Astrocyte (in vitro differentiated cells and primary cell): ENCODE measurements at places on chromosomes 5 and 9.

DNA sequence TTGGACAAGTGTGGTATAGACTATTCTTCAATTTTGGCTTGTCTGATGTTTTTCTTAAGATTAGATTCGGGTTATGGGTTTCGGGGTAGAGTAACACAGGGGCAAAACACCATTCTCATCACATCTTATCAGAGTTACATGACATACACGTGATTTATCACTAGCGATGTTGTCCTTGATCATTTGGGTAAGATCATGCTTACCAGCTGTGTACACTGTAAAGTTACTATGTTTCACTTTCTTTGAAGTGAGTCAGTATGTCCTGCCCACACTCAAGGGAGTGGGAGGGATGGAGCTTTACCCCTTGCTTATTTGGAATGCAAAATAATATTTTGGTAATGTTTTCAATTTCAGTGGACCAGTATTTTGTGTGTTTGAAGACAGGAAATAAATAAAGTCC lies 101.8 kb upstream of the TAF11L2 start:
- no peaks in the 10 kb centered on the region for H3K27me3 ChIP-seq
- H3K4me1 ChIP-seq: peaks cover 16% of the 10 kb centered on the region
- H3K36me3 ChIP-seq: no peaks in the 10 kb centered on the region

DNA sequence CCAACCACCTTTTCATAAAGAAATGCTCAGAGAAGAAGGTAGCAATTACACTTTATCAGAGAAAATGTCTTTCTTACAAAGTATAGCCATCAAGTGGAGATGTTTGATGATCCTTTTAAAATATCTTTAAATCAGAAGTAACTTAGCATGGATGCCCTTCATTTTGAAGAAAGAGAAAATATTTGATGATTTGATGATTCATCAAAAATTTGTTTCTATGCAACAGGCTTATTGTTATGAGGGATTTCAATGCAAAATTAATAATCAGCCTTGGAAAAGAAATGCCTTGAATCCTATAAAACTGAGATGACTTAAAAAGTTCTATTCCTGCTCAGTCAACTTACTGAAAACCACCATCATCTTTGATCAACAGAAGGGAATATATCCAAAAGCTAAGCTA lies 291.6 kb downstream of the MLLT3 start:
- H3K27ac ChIP-seq: no peak overlapping the region
- no peak for DNase-seq
- H3K27me3 ChIP-seq: peaks cover 2% of the 10 kb centered on the region
- H3K4me3 ChIP-seq: no peak overlapping the region
- H3K4me1 ChIP-seq: no peaks in the 10 kb centered on the region

- no peak for DNase-seq
- peaks cover 7% of the 10 kb centered on the region for H3K36me3 ChIP-seq
- H3K27ac ChIP-seq: no peak overlapping the region
- no peak overlapping the region for H3K4me3 ChIP-seq
- H3K4me1 ChIP-seq: peaks cover 1% of the 10 kb centered on the region
These were observed 6.7 kb downstream of the FAF2 start for GRCh38 chr5:176454724-176455394.

DNA sequence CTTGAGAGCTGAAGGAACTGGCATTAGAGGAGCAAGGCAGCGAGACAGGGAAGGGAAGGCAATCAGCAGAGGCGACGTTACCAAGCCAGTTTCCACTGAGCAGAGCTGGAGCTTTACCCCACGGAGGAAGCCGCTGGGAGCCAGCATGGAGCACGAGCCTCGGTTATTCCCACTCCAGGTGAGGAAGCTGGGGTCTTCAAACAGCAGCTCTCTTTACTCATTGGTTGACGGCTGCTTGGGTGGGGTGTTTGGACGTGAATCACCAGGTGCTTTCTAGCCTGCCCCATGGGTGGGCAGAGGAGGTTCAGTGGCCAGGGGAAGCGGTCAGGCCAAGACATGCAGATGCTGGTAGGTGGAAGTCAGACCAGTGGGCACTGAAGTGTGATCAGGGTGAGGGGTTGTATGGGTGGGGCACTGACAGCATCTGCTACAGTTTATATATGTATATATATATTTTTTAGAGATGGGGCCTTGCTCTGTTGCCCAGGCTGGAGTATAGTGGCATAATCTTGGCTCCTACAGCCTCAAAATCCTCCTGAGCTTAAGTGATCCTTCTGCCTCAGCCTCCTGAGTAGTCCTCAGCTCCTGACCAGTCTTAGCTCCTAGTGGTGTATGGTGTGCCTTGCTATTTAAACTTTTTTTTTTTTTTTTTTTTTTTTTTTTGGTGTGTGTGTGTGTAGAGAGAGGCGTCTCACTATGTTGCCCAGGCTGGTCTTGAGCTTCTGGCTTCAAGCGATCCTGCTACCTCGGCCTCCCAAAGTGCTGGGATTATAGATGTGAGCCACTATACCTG lies 12.4 kb downstream of the SNX30 start:
- no peak overlapping the region for H3K27ac ChIP-seq
- H3K27me3 ChIP-seq: no peaks in the 10 kb centered on the region
- no peak for DNase-seq
- peaks cover 7% of the 10 kb centered on the region for H3K4me1 ChIP-seq
- no peak overlapping the region for H3K4me3 ChIP-seq

GRCh38 chr5:54799645-54800044 lies 185.7 kb downstream of the ESM1 start:
- no peaks in the 10 kb centered on the region for H3K27me3 ChIP-seq
- H3K36me3 ChIP-seq: no peaks in the 10 kb centered on the region
- no peak overlapping the region for H3K27ac ChIP-seq
- no peak for DNase-seq
- H3K4me3 ChIP-seq: no peak overlapping the region

DNA sequence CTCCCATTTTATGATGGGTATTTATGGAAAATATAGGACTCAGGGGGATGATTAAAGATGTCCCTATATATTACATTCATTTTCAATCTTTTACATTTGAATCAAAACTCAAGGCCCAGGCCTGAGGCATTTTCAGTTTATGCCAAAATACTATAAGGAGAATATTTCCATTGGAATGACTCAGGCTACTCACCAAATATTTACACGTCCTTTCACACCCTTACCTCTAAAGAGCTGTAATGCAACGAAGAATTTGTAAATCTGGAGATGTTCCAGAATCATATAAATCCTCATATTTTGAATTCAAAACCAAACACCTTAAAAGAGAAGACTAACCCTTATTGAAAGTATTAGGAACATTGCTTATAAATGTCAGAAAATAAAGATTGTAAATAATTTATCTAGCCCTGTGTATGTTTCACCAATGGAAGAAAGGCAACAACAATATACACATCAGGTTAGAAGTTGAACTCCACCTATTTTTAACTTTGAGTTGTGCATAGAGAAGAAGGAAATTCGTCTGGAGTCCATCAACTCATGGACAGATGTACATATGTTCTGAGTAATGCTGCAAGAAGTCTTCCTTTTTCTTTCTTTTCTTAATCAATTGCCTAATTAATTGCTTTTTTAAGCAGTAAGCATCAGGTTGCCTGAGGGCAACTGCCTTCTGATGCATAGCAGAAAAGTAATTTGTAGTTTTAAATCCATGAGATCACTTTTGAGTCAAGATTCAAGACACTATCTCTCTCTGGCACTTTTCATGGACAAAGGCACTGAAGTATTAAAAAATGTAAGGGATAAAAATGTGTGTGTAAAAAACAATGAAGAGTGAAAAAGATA lies 579.3 kb upstream of the RGMB start:
- no peak overlapping the region for H3K4me3 ChIP-seq
- no peaks in the 10 kb centered on the region for H3K27me3 ChIP-seq
- no peaks in the 10 kb centered on the region for H3K4me1 ChIP-seq
- H3K36me3 ChIP-seq: no peaks in the 10 kb centered on the region
- H3K27ac ChIP-seq: no peak overlapping the region

DNA sequence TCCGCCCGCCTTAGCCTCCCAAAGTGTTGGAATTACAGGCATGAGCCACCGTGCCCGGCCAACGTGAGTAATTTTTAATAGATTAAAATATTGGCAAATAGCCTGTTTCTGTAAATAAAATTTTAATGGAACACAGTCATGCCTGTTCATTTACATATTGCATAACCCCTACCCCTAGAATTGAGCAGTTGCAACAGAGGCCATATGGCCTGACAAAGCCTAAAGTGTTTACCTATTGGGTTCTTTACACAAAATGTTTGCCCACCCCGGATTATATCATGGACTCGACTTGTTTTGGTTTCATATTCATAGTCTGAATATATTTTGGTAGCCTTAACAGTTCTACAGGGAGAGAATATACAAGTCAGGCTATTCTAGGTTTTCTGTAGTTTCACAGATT lies 5.3 kb downstream of the NSA2 start:
- DNase-seq: no peak
- no peak overlapping the region for H3K27ac ChIP-seq

DNA sequence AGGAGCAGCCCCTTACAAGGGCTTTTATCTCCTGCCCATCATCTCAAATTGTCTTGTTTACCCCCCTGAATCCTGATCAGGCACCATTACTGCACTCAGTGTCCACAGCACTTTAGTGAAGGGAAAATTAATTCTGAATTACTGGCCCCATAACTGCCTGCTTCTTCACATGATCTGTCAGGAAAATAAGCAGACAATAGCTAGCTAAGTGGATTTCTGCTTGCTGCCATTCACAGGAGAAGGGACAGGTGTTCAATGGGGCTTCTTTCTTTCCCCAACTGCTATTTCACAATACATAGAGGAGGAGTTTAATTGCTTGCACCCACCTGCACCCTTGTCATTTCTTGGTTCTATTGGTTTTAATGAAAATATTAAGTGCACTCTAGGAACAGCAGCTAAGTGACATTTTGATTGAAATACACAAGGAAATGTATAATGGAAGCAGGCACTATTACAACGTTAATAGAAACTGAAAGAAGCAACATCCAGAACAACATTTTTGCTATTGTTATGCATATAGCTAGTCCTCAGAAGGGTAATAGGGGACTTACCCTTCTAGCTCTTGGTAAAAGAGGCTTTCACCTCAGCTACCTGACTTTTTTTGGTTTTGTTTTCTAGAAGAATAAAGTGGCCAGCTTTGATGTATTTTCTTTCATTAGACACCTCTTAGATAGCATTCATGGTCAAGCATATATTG lies 599.3 kb upstream of the TLE4 start:
- no peak overlapping the region for H3K4me3 ChIP-seq
- no peaks in the 10 kb centered on the region for H3K4me1 ChIP-seq
- DNase-seq: no peak
- H3K27me3 ChIP-seq: no peaks in the 10 kb centered on the region
- no peak overlapping the region for H3K27ac ChIP-seq

GRCh38 chr5:146026307-146027010 lies 78.9 kb downstream of the PLAC8L1 start:
- H3K27me3 ChIP-seq: no peaks in the 10 kb centered on the region
- H3K4me3 ChIP-seq: no peak overlapping the region
- H3K4me1 ChIP-seq: peaks cover 5% of the 10 kb centered on the region
- no peaks in the 10 kb centered on the region for H3K36me3 ChIP-seq

GRCh38 chr9:3398232-3398648 lies 127.6 kb downstream of the RFX3 start:
- no peak for DNase-seq
- H3K27me3 ChIP-seq: no peaks in the 10 kb centered on the region
- no peak overlapping the region for H3K27ac ChIP-seq
- H3K4me3 ChIP-seq: no peak overlapping the region

- H3K4me1 ChIP-seq: no peaks in the 10 kb centered on the region
- no peaks in the 10 kb centered on the region for H3K27me3 ChIP-seq
- no peak for DNase-seq
- no peaks in the 10 kb centered on the region for H3K36me3 ChIP-seq
These were observed 163.5 kb downstream of the NR2F1-AS1 start for GRCh38 chr5:93417490-93417889.

DNA sequence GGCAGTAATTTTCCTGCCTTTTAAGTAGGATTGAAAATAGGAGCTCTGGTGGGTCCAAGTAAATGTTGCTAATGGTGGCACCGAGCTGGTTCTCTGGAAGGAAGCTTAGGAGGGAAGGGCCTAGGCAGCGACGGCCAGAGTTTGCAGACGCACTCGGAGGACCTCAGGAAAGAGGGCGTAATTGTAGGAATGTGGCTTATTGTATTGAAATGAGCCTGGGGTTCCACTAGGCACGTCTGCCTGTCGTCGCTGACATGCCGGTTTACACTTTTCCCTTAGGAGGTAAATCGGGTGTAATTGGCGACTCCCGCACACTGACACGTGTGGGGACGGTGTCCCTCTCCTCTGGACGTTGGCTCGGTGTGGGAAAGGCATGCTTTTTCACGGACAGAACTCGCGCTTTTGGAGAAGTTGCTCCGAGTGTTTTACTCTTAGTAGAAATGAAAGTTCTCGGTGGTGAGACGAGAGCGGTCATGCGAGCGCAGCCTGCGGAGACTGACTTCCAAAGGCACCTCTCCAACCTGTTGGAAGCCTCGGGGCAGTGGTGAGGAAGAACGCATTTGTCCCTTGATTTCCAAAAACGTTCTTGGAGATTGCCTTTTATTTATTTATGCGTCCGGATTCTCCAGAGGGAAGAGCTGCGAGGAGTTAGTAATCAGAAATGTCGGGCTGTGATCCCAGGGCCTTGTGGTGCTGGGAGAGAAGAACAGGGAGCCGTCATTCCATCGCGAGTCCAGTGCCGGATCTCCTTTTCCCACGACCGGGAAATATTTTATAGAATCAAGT lies 1.3 kb downstream of the NR4A3 start:
- no peaks in the 10 kb centered on the region for H3K36me3 ChIP-seq
- peak; percentile 27 for DNase-seq
- no peak overlapping the region for H3K27ac ChIP-seq
- peak overlapping the region; percentile 83 for H3K4me3 ChIP-seq

DNA sequence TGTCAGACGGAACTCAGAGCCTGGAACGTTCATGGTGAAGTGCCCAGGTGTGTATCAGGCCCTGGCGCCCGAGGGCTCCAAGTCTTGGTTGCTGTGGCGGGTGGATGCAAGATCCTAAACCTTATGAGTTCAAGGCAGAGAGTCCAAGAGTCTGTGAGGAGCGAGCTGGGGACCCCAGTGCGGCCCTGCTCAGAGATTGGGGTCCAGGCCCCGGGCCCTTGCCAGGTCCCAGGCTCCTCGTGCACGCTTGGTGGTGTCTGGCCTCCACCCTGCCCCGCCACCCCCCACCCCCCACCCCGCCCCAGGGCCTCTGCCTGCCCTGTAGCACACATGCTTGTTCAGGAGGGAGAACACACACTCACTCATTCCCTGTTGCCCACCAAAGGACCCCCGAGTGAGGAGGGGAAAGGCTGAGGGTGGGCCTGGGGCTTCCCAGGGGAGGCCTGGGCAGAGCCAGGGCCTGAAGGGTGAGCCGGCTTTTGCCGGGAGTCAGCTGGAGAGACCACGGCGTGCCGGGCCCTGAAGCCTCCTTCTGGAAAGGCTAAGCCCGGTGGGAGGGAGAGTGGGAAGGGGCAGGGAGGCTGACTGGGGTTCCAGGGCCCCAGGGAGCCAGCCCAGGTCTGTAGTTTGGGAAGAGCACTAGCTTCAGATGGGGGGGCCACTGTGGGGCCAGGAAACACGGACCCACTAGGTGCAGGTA lies 37.1 kb downstream of the FAM163B start:
- H3K36me3 ChIP-seq: no peaks in the 10 kb centered on the region
- H3K27ac ChIP-seq: no peak overlapping the region
- no peaks in the 10 kb centered on the region for H3K4me1 ChIP-seq
- no peak overlapping the region for H3K4me3 ChIP-seq
- DNase-seq: no peak

- H3K36me3 ChIP-seq: no peaks in the 10 kb centered on the region
- H3K4me3 ChIP-seq: no peak overlapping the region
- no peaks in the 10 kb centered on the region for H3K4me1 ChIP-seq
- H3K27ac ChIP-seq: no peak overlapping the region
These were observed 342.9 kb upstream of the RPS23 start for GRCh38 chr5:82620957-82621600.
